ENCODE measurements at places on chromosomes 3 and 15. TPM values are rescaled to one million over a fixed set of nuclear protein-coding genes. Genes with fewer than 3 reads are reported as not detected.

SNX22 gene
- total RNA-seq, result 20.6 TPM

GRCh38 chr15:52020221-52021085, 1.4 kb downstream of the MAPK6 start:
- no peak for DNase-seq

- DNase-seq, result no peak
Observed at GRCh38 chr3:106172780-106173179, 304.0 kb upstream of the CBLB start.

CAMP gene
- total RNA-seq, result not detected

- no peak for DNase-seq
Observed at GRCh38 chr3:189572249-189572648, 58.9 kb upstream of the TP63 start.

HCN4 gene
- total RNA-seq, result 2.1 TPM

DNA sequence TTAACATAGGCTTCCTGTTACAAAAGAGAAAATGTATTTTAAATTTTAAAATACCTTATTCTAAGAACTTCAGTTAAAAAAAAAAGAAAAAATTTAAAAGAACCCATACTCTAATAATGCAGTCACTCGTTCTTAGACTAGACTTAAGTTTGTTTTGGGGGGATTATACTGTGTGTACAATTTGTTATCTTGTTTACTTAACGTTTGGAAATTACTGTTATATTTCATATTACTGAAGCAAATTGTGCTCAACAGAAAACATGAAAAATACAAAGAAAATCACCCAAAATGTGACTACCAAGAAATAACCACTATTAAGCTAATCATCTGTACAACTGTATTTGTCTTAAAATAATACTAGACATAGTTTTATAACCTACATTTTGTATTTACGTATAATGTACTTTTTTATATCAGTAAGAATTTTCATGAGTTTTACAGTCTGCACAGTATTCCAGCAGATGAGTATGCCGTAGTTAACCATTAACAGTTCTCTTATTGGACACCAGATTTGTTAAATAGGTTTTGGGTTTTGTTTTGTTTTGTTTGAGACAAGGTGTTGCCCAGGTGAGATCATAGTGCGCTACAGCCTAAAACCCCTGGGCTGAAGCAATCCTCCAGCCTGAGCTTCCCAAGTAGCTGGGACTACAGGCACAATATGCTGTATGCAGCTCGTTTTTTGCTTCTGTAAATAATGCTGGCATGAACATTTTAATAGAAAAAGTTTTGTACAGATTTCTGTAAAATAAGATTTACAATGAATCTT, 88.8 kb upstream of the CHD2 start:
- no peak for DNase-seq

DNA sequence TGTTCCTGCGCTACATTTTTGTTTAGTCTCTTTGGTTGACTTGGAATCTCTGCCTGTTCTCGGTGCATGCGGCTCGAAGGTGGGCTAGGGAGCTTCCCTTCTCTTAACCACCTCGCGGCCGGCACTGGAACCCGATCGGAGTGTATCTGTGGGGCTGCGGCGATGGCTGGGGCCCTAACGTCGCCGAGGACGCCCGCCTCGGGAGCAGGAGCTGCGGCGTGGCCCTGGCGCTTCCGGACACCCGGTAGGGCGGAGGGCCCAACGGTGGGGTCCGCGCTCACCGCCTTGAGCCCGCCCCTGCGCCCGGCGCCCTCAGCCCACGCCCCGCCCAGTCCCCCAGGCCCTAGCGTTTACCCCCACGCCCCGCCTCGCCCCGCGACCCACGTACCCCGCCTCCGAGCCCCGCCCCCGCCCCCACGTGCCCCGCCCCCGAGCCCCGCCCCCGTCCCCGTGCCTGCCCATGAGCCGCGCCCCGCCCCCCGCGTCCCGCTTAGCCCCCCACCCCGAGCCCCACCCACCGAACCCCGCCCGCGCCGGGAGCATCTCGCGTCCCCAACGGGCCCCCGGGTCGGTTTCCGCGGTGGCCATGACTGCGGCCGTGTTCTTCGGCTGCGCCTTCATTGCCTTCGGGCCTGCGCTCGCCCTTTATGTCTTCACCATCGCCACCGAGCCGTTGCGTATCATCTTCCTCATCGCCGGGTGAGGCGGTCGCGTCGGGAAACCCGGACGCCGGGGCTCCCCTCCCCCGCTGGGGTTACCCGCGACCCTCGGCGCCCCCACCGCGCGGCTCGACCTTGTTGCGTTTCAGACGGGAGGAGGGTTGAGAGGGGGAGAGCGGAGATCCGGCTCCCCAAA, at the start of gene APH1B:
Gene APH1B, plus strand, starts transcription at position 568 of the 855 bp plus-strand sequence. Its CDS starts 19 bp downstream, at position 587.
- peak; percentile 66 for DNase-seq

DNA sequence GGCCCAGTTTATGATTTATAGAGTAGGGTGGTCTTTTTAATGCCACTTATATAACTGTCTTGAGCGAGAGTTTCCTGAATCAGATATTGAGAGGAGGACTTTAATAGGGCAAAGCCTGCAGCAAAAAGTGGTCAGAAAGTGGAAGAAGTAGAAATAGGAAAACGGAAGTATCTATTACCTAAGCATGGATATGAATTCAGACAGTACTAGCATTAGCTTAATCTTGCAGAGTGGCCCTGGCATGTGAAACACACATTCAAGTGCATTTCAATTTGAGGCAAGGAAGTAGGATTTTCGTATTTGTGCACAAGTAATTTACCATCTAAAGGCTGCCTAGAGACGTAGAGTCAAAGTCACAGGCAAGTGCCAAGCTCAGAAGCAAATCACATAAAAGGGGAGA, 622.3 kb downstream of the DIPK2A start:
- no peak for DNase-seq

GRCh38 chr3:31465999-31466398, 66.7 kb upstream of the STT3B start:
- no peak for DNase-seq

DNA sequence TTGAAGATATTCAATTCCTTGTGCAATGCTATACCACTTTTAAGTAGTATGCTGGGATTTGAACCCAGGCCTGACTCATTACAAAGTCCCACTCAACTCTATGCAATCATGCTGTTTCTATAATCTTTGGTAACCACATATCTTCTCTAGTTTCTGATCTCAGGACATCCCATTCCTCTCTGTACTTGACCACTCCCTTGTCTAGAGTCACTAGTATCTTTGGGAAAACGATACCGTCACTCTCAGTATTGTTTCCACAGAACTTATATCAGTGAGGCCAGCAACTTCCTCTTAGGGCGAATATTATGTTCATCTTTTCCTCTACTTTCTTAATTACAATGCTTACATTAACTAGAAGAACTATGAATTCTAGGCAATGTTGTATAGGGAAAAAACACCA, 137.3 kb upstream of the TSPAN3 start:
- DNase-seq, result no peak

GRCh38 chr3:150798122-150798618, 35.2 kb upstream of the SIAH2 start:
- no peak for DNase-seq

GRCh38 chr15:69410248-69410874, 3.8 kb upstream of the KIF23 start:
- peak; percentile 58 for DNase-seq

- DNase-seq, result no peak
Observed at GRCh38 chr15:72167445-72167844, 30.1 kb downstream of the GRAMD2A start.

DNA sequence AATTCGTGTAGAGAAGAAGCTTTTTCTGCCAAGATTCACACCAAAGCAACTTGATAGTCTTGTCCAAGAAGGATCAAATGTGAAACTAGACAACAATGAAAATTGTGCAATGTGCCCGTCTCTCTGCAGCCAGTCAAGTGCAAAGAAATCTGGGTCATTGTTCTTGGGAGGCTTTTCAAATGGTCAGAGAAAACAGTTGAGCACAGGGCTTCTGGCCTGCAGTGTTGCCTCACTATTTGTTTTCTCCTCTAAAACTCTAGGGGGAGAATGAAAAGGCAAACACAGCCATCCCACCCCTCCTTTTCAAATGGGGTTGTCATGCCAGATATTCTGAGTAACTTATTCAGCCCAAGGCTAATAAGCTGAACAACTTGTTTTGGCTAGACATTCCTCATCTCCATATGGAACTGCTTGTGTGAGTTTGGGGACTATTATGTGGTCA, 417.6 kb upstream of the CDIN1 start:
- DNase-seq, result no peak

DNA sequence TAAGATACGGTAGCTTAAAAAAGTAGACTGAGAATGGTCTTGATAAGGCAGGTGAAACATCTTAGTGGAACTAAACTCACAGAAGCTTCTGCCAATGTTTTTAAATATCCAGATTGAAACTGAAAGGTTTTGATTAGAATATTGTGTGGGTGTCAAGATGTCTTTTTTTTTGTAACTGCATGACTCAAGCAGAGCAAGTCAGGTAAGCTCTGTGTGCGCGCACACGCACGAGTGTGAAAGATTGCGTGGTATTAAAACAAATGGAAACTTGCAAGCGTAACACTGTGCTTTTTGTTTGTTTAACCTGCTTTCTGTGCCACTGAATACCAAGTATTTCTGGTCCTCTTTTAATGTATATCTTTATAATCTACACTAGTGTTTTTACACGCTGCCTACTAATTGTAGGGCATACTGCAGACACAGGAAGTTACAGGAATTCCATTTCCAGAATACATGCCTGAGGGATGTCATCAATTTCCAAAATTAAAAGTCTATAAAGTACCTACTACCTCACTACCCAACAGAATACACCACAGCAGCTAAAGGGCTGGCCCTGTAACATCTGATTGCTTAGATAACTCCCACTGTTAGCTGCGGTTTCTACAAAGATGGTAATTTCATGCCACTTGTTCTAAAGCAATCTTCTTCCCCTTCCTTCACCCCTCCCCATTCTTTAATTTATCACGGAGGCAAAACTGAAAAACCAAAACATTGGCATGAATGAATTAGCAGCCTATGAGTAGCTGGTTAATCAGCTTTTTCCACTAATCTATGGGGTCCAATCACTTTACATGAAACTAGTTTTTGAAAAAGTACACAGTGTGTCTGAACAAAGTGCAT, 472.8 kb downstream of the SHQ1 start:
- no peak for DNase-seq

GRCh38 chr3:134258761-134259347, 8.2 kb upstream of the RYK start:
- no peak for DNase-seq

GBE1 gene
- 18.0 TPM for total RNA-seq

- DNase-seq, result no peak
Observed at GRCh38 chr15:70400766-70401541, 303.2 kb upstream of the TLE3 start.

DNA sequence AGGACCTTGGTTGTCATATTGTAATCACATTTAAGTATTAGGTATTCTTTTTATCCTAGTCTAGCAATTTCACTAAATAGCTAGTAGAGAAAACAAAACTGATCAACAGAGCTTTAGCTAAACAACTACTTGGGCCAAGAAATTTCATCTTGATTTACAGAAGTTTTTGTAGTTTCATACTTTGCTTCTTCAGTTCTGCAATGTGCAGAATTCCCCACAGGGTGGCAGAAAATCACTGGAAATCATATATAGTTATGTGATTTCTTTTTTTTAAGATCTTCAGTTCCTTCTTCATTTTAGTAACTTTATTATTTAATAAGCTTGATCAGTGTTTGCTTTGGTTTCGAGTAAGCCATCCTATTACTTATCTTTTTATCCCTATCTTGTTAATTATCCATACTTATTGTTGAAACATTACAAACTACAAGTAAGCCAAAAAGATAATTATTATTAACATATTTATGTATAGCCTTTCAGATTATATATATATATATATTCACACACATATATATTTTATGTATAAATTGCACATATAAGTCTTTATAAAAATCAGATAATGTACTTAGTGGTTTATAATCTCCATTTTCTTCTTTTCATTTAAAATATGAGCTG, 2.2 kb upstream of the BNIP2 start:
- no peak for DNase-seq

GRCh38 chr3:37114251-37115145, 59.9 kb downstream of the LRRFIP2 start:
- DNase-seq, result no peak

GRCh38 chr15:67840749-67841512, 1.1 kb upstream of the RNU6-1 start:
- no peak for DNase-seq

LYZL4 gene
- 1.3 TPM for total RNA-seq

SETD2 gene
- 54.1 TPM for total RNA-seq

IL16 gene
- 3.0 TPM for total RNA-seq

BTD gene
- 28.4 TPM for total RNA-seq

TNNC1 gene
- not detected for total RNA-seq

SEMA5B gene
- total RNA-seq, result 25.0 TPM

- DNase-seq, result no peak
Observed at GRCh38 chr15:39587731-39588530, 7.1 kb downstream of the THBS1 start.

POMGNT2 gene
- 38.8 TPM for total RNA-seq

GRCh38 chr3:11078826-11079515, 75.3 kb upstream of the HRH1 start:
- DNase-seq, result no peak

- DNase-seq, result no peak
Observed at GRCh38 chr15:60379525-60380274, 18.1 kb downstream of the ANXA2 start.

MNS1 gene
- total RNA-seq, result 7.2 TPM

CCDC9B gene
- 17.9 TPM for total RNA-seq

GRCh38 chr3:175716446-175716845, 857.3 kb downstream of the NAALADL2 start:
- no peak for DNase-seq

- DNase-seq, result no peak
Observed at GRCh38 chr3:3848923-3849275, 49.7 kb downstream of the LRRN1 start.

DNA sequence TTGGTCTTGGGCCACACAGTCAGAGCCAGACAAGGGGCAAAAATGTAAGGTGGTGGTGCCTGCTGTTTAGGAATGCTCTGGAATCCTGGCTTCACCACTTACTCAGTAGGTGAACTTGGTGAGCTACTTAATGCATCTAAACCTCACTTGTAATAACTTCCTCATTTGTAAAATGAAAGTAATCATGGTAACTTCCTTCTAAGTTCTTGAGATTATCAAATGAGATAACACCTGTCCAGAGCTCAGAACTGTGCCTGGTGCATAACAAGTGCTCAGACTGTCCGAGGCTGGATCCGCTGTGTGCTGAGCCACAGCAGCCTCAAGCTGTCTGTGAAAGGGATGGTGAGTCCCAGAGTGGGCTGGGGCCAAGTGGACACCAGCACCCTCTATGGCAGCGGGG, 62.8 kb upstream of the KY start:
- no peak for DNase-seq

DNA sequence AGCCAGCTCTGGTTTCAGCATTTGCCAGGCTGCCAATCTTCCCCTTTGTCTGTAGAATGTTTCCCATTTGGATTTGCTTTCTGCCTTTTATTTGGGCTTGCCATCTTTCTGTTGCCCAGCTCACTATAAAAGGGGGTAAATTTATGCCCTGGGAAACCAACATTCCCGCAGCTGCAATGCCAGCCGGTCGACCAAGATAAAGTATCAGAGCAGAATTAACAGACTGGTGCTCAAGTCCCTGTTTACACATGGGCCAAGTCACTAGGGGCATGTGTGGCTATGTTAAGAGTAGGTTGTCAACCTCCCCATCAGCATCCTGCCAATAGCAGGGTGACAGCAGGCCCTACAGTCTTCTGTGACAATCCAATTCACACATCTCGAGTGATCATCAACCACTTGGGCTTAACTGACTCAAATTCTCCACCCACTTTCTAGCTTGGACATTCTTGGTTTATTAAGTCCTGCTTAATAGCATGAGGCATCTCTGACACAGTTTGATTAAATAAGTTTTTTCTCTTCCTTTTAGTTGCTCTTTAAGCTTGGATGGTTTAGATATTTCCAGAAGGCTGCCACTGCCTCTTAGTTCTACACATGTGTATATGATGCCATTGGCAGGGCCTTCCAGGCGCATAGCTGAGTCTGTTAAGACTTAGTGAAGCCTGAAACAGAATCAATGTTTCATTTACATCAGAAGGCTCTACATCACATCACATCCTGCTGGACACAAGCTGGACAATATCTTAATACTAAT, 24.1 kb upstream of the VEPH1 start:
- no peak for DNase-seq

Data from dorsolateral prefrontal cortex (tissue), 122 donors.